ENCODE measurements at places on chromosomes 5 and 9. TPM values are rescaled to one million over a fixed set of nuclear protein-coding genes. Genes with fewer than 3 reads are reported as not detected.

Gene PAIP2
- 113 TPM for polyA plus RNA-seq

GRCh38 chr5:158246661-158247060, 387.7 kb upstream of the CLINT1 start:
- H3K36me3 ChIP-seq, result no peaks in the 10 kb centered on the region
- H3K27ac ChIP-seq, result no peak overlapping the region
- H3K4me1 ChIP-seq, result no peaks in the 10 kb centered on the region
- no peaks in the 10 kb centered on the region for H3K27me3 ChIP-seq
- no peak for DNase-seq
- H3K4me3 ChIP-seq, result no peak overlapping the region

Gene MYOZ3
- polyA plus RNA-seq, result 14.5 TPM

DNA sequence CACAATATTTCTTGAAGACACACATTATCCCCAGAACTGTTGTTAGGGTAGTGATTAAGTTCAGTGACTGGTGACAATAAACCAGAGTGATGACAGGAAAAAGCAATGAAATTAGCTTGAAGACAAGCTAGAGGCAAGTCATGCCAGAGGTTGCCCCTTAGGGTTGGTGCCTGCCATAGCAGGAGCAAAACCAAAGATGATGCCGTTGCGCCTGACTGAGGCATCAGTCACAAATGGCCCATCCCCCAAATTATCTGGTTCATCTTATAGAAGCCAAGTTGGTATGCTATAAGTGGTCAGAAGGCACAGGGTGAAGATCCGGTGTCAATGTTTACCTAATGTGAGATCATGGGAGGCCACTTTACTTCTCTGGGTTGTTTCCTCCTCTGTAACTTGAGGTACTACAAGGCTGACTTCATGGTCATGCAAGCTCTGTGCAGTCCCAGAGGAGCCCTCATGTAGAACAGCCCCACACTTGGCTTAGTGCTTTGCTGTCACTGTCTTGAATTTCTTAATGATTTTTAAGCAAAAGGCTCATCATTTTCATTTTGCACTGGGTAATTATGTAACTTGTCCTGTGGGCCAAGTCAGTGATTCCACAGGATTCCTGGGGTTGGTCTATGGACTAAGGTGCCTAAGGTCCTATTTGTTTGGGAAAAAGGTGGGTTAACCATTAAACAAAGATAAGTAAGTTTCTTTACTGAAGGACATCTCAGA, 211.3 kb downstream of the MAN2A1 start:
- DNase-seq, result no peak
- H3K4me3 ChIP-seq, result no peak overlapping the region
- no peak overlapping the region for H3K27ac ChIP-seq

GRCh38 chr9:341634-342421, 127.2 kb downstream of the DOCK8 start:
- H3K27ac ChIP-seq, result no peak overlapping the region
- no peak for DNase-seq
- H3K36me3 ChIP-seq, result no peaks in the 10 kb centered on the region

- no peaks in the 10 kb centered on the region for H3K27me3 ChIP-seq
- no peaks in the 10 kb centered on the region for H3K36me3 ChIP-seq
- H3K27ac ChIP-seq, result no peak overlapping the region
- peaks cover 24% of the 10 kb centered on the region for H3K4me1 ChIP-seq
- no peak overlapping the region for H3K4me3 ChIP-seq
Observed at GRCh38 chr9:22041775-22042174, 32.7 kb upstream of the CDKN2B start.

DNA sequence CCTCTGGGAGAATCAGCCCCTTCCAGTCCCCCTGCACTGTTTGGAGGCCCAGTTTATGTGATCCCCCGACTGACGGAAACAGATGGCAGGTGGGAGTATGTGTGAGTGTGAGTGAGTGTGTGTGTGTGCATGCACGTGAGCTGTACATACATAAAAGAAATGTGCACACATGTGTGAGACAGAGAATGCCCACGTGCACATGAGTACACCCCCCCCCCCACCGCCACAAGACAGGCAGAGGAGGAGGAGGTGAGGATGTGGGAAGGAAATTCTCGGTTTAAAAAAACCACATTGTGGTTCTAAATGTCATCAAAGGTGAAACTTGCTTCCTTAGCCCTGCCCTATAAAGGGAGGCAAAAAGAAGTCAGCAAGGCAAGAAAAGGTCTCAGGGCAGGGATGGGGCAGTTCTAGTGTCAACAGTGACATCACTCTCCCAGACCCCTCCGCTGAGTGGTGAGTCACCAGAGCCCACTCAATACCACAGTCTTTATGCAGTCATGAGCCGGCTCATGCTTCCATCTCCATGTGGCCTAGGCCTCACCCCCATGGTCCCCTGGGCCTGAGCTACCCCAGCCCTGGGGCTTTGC, 79.2 kb upstream of the HSPA9 start:
- DNase-seq, result no peak
- H3K36me3 ChIP-seq, result no peaks in the 10 kb centered on the region
- no peak overlapping the region for H3K4me3 ChIP-seq

Gene RASGRF2
- polyA plus RNA-seq, result 2.2 TPM

- no peaks in the 10 kb centered on the region for H3K27me3 ChIP-seq
- no peaks in the 10 kb centered on the region for H3K36me3 ChIP-seq
- H3K27ac ChIP-seq, result no peak overlapping the region
- no peaks in the 10 kb centered on the region for H3K4me1 ChIP-seq
Observed at GRCh38 chr5:160685219-160685618, 166.8 kb downstream of the ATP10B start.

DNA sequence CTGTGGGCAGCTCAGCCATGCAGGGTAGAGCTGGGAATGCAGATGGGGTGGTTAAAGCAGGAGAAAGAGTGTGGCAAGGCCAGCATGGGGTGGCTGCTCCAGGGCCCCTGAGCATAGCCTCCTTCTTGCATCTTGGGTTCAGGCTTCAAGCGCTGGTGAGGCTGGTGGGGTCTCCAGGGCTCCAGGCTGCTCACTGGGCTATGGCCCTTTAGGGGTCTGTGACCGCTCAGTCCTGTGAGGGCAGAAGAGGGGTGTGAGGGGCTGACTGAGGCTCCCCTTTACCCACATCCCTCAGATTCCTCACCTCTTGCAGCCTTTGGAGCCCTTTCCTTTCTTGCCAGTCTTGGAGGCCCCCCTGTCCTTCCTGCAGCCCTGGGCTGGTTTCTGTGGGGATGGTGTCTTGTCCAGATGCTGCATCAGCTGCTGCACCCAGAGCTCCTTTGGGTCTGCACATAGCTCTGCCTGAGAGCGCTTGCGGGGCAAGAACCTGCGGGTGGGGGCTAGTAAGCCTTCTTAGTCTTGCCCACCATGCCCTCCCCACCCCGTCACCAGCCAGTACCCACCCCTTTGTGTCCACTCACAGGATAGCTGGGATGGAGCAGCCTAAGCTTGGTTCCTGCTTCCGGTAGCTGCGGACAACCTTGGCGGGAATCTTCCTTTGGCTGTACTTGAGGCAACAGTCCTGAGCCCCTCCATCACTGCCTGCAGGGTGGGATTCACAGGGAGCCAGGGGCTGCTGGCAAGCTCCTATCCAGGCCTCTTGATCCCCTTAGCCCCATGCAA, 549 bp downstream of the CCL21 start:
- DNase-seq, result no peak
- H3K27ac ChIP-seq, result no peak overlapping the region
- H3K4me1 ChIP-seq, result no peaks in the 10 kb centered on the region
- no peaks in the 10 kb centered on the region for H3K27me3 ChIP-seq
- H3K4me3 ChIP-seq, result no peak overlapping the region

Gene C9orf50
- polyA plus RNA-seq, result not detected

DNA sequence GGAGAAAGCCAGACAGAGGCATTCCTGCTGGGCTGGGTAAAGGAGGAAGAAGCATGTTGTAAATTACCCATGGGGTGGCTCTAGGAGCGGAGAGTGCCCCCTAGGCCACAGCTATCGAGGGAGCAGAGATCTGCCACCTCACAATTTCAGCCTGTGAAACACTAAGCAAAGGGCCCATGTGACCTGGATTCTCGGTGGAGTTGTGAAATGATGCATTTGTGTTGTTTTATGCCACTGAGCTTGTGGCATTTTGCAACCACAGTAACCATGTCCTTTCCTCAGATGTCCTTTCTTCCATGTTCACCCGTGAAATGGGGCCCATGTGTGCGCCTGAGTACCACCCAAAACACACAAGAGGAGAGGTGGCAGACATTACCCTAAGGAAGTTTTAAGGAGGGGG, 159.3 kb downstream of the SYK start:
- H3K27ac ChIP-seq, result no peak overlapping the region
- H3K36me3 ChIP-seq, result no peaks in the 10 kb centered on the region
- H3K27me3 ChIP-seq, result no peaks in the 10 kb centered on the region
- no peak overlapping the region for H3K4me3 ChIP-seq
